Stimulated activated CD8-positive, alpha-beta memory T cell treated with anti-CD3 and anti-CD28 coated beads, Interleukin-12 subunit alpha, Interleukin-12 subunit beta, amount 100 ng/mL, for 4 hours (primary cell): ENCODE measurements at places on chromosomes 7 and 10.

- no peak for DNase-seq
Measured at GRCh38 chr10:21570761-21571521, 36.9 kb downstream of the MLLT10 start.

DNA sequence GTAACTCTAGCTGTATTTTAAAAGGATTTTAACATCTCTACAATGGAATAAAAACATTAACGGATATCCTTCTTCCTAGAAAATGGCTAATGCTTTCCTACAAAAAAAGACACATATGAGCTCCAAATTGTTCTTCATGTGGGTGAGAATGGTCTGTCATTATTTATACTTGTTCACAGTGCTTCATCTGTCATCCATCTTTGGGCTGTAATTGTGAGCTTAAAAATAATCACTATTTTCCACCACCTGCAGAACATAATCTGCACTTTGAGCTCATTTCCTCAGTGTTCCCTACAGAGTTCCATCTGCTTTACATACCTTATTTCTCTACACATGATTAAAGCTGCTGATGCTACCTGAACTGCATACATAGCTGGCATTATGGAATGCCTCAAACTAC, 979.1 kb upstream of the C7orf33 start:
- DNase-seq: no peak

GRCh38 chr7:93958216-93958615, 36.7 kb downstream of the GNG11 start:
- DNase-seq: no peak

GRCh38 chr7:115910541-115911164, 119.9 kb downstream of the TFEC start:
- no peak for DNase-seq

DNA sequence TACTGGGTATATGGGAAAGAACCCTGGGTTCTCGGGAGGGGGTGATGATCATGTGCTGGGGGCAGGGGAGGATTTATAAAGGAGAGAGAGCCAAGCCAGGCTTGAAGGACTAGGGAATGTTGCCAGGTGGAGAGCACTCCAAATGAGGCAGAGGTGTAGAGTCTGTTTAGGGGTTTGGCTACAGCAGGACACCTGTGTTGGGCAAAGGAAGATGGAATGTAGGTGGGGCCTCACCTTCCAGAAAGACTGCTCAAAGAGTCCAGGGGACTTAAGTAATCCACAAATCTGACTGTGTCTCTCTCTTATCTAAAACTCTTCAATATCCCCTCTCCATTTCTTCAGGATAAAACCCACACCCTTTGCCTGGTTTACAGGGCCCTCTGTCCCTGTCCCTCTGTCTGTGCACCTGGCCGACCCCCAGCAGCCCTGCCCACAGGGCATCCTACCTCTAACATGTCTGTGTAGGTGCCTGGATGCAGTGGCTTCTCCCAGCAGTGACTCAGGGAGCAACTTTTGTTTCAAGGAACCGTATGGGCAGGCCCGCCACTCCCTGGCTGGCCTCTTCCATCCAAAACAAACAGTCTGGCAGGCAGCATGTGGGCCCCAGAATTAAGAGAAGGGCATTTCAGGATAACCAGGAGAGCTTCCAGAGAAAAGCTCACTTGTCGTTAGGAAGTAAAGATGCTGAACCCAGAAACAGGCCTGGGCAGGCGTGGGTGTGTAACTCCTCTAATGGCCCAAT, 10.6 kb upstream of the PLEKHA1 start:
- no peak for DNase-seq

GRCh38 chr7:43785420-43785819, 26.9 kb downstream of the BLVRA start:
- DNase-seq: no peak

GRCh38 chr7:99041526-99041925, 102.4 kb downstream of the SMURF1 start:
- no peak for DNase-seq

DNA sequence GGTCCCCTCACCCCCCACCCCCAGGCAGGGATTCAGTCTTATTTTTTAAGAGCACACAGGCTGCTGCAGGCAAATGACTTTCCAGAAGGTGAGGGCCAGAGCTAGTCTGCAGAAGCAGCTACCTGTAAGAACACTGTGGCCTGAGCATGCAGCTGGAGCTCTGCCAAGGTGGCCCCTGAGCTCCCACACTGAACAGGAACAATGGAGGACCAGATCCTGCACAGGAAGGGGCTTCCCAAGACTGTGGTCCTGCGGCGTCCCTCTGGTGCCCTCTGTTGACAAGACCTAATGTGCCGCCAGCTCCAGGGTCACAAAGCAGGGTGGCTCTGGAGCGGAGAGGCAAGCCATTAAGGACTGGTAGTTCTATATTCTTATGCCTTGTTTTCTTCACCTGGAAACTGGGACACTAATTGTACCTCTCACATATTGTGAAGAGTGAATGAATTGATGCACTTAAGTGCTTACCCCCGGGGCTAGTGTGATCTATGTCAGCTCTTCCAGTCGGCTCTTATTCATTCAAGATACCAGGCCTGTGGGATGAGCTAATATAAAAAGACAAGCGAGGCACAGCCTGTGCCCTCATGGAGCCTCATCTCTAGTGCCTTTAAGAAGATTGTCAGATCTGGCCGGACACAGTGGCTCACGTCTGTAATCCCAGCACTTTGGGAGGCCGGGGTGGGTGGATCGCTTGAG, 8.0 kb upstream of the BEND7 start:
- DNase-seq: no peak

DNA sequence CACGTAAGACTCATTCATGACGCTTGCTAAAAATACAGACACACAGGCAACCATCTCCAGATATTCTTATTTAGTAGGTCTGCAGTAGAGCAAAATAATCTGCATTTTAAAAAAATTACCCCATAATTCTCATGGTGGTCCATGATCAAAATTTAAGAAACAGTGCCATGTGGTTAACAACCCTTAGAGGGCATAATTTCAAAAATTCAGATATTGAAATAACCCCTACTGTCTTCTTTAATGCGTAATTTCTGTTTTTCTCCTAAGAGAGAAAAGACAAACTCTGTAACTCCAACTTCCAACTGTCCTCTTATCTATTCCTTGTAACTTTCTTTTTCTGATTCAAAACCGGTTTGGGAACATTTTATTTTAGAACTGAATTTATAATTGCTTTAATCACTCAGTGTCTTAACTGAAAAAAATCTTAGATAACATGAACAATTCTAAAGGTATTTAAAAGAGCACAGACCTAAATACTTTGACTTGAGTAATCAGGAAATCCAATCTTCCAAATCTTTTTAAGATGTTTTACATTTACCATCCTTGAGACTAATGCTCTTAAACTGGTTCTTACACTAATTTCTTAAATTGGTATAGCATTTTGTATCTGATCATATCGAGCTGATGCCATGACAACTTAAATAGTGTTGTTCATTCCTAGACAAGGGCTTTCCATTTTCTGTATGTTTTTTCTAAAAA, 148.0 kb downstream of the GALNT11 start:
- no peak for DNase-seq

DNA sequence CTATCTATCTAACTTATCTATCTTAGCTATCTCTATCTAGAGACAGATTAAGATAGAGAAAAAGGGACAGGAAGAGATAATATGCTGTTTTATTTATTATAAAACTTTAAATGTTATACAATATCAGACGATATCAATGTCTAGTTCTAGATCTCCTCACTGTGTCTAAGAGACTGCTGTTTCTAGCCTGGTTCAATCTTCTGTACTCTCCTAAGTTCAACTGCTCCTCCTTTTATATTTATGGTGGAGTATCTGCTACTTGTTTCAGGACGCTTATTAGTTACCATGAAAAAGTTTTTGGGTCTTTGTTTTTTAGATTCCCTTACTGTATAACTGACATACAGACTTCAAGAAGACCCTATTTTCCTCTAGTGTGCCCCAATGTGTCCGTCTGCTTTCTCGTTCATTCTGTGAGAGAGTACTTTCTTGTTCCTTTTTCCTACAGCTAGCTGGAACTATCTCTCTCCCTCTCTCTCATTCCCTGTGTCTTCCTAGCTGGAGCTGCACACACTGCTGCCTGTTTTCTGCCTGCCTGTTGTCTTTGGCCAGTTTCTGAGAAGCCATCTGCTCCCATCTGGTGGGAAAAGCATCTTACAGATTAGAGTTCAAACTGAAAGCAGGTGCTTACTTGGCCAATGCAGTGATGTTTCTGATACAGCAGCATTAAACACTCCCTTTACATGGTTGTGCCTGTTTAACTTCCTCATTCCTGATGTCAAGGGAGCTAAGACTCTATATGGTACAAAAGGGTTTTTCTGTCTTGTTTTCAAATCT, 49.4 kb upstream of the ARL4A start:
- DNase-seq: no peak

GRCh38 chr10:126372396-126372795, 15.9 kb downstream of the ADAM12 start:
- DNase-seq: no peak

DNA sequence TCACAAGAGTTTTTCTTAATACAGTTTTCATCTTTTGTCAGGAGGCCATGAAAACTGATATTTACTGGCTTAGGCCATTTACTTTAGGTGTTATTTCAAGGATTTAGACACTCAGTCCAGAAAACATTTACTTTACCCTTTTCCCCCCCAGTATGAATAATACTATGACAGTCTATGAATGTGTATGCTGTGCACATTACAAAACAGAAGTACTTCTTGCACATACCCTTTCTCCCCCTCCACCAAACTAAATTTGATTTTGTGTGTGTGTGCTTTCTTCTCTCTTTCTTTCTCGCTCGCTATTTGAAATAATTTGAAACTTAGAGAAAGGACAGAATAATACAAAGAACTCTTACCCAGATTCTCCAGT, 41.3 kb downstream of the RBM33 start:
- no peak for DNase-seq
